ENCODE measurements at places on chromosomes 7 and 10.

DNA sequence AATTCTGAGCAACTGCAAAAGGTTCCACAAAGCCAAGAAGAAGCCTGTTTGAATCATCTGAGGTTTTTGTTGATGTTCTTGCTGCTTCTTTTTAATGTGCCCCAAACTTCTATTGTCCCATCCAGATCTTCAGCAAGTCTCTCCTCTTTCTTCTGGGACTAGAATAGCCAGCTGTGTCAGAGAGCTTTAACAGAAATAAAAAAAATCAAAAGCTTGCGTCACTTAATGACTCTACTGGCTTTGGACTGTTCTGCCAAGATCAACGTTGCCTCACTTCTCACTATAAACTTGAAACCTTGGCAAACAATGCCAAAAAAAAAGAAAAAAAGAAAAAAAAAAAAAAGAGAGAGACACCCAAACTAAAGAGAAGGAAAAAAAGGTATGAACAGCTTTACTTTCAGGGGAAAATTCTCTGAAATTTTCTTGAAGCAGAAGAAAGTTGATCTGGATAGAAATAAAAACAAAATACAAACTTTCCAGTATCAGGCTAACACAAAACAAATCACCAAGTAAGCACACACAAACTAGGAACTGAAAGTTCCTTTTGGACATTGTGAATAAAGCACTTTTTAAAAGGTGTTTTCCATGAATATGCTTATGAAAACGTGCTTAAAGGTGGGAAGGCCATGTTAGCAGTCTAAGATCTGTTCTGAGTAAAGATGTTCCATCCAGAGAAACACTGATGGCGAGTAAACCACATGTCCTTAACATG, 14.8 kb downstream of the USP54 start:
- no peak for DNase-seq
- H3K27ac ChIP-seq = peak overlapping the region; percentile 74
- no peak overlapping the region for H3K4me3 ChIP-seq
- no peaks in the 10 kb centered on the region for H3K4me1 ChIP-seq
- peaks cover 11% of the 10 kb centered on the region for H3K36me3 ChIP-seq
- no peaks in the 10 kb centered on the region for H3K27me3 ChIP-seq

- H3K27me3 ChIP-seq = no peaks in the 10 kb centered on the region
- no peak for DNase-seq
- no peak overlapping the region for H3K27ac ChIP-seq
- H3K4me3 ChIP-seq = no peak overlapping the region
- no peaks in the 10 kb centered on the region for H3K36me3 ChIP-seq
- H3K4me1 ChIP-seq = peaks cover 72% of the 10 kb centered on the region
Measured at GRCh38 chr10:77718957-77719356, 81.3 kb upstream of the KCNMA1 start.

DNA sequence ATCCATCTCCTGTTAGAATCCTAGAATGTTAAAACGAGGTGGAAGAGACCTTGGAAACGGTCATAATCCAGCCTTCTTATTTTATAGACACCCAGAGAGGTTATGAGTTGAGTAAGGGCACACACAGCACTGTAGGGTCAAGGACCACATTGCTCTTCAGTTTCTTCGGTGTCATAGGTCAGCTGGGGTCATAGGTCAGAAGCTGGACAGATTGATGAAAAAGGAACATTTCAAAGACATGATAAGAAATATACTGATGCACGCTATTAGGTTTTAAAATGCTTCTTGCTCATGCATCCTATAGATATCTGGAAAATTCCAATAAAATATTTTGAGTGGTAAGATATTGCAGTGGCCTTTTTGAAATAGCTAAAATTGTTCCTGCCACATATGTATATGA, 60.0 kb upstream of the BMS1 start:
- H3K36me3 ChIP-seq = no peaks in the 10 kb centered on the region
- no peak overlapping the region for H3K4me3 ChIP-seq
- DNase-seq = no peak
- no peaks in the 10 kb centered on the region for H3K4me1 ChIP-seq
- H3K27ac ChIP-seq = no peak overlapping the region

- H3K4me3 ChIP-seq = no peak overlapping the region
- H3K27me3 ChIP-seq = no peaks in the 10 kb centered on the region
- H3K4me1 ChIP-seq = no peaks in the 10 kb centered on the region
- no peaks in the 10 kb centered on the region for H3K36me3 ChIP-seq
Measured at GRCh38 chr7:119348491-119348890, 924.5 kb upstream of the KCND2 start.

DNA sequence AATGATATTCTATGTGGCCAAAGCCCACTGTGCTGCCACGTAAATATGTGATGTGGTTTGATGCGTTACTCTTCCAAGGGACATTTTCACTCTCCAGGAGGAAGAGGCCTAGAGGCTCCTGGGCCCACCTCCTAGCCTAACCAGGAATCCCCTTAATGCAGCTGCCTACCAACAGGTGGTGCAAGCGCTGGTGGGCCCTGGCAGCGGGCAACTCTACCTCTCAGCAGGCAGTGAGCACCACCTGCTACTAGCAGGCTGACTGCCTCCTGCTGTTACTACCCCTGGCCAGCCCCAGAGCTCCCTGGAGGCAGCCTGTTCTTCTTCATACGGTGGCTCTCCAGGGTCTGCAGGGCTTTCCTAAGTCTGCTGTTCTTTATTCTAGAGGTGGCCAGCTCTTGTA, 62.8 kb downstream of the CDH23 start:
- H3K36me3 ChIP-seq = no peaks in the 10 kb centered on the region
- H3K27me3 ChIP-seq = peaks cover 62% of the 10 kb centered on the region
- H3K4me3 ChIP-seq = no peak overlapping the region
- H3K27ac ChIP-seq = no peak overlapping the region
- DNase-seq = no peak

GRCh38 chr7:7909376-7909775, 59.2 kb upstream of the GLCCI1 start:
- no peaks in the 10 kb centered on the region for H3K36me3 ChIP-seq
- peaks cover 4% of the 10 kb centered on the region for H3K27me3 ChIP-seq
- H3K27ac ChIP-seq = no peak overlapping the region
- DNase-seq = no peak

- peaks cover 14% of the 10 kb centered on the region for H3K4me1 ChIP-seq
- no peak for DNase-seq
- no peak overlapping the region for H3K4me3 ChIP-seq
- H3K36me3 ChIP-seq = peaks cover 60% of the 10 kb centered on the region
- no peak overlapping the region for H3K27ac ChIP-seq
Measured at GRCh38 chr10:119133949-119134348, 30.0 kb downstream of the DENND10 start.

GRCh38 chr10:94361171-94361794, 1.5 kb downstream of the NOC3L start:
- H3K27me3 ChIP-seq = peaks cover 18% of the 10 kb centered on the region
- H3K36me3 ChIP-seq = peaks cover 49% of the 10 kb centered on the region
- DNase-seq = no peak
- no peak overlapping the region for H3K27ac ChIP-seq
- peak overlapping the region; percentile 98 for H3K4me3 ChIP-seq

GRCh38 chr10:47335906-47336305, 12.3 kb upstream of the RBP3 start:
- no peaks in the 10 kb centered on the region for H3K36me3 ChIP-seq
- peaks cover 5% of the 10 kb centered on the region for H3K4me1 ChIP-seq
- H3K27me3 ChIP-seq = peaks cover 32% of the 10 kb centered on the region
- no peak for DNase-seq
- no peak overlapping the region for H3K4me3 ChIP-seq

DNA sequence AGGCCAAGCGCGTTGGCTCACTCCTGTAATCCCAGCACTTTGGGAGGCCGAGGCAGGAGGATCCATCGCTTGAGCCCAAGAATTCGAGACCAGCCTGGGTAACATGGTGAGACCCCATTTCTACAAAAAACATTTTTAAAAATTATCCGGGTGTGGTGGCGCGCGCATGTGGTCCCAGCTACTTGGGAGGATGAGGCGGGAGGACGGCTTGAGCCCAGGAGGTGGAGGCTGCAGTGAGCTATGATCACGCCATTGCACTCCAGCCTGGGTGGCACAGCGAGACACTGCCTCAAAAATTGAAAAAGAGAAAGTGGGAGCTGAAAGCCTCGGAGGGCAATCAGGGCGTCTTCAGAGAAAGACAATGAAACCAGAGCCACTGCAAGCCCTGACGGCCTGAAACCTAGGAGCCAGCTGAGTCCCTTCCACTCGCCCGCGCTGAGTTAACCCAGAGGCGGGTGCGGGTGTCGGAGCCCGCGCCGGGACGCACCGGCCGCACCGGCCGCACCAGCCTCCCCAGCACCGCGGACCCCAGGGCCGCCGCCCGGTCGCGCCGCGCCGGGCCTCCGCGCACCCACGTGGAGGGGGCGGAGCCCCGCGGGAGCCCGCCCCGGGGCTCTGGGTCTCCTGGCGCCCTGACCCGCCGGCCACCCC, 22.4 kb downstream of the ZFAND2A start:
- peak overlapping the region; percentile 89 for H3K4me3 ChIP-seq
- H3K27me3 ChIP-seq = peaks cover 15% of the 10 kb centered on the region
- peak overlapping the region; percentile 66 for H3K27ac ChIP-seq
- no peak for DNase-seq

DNA sequence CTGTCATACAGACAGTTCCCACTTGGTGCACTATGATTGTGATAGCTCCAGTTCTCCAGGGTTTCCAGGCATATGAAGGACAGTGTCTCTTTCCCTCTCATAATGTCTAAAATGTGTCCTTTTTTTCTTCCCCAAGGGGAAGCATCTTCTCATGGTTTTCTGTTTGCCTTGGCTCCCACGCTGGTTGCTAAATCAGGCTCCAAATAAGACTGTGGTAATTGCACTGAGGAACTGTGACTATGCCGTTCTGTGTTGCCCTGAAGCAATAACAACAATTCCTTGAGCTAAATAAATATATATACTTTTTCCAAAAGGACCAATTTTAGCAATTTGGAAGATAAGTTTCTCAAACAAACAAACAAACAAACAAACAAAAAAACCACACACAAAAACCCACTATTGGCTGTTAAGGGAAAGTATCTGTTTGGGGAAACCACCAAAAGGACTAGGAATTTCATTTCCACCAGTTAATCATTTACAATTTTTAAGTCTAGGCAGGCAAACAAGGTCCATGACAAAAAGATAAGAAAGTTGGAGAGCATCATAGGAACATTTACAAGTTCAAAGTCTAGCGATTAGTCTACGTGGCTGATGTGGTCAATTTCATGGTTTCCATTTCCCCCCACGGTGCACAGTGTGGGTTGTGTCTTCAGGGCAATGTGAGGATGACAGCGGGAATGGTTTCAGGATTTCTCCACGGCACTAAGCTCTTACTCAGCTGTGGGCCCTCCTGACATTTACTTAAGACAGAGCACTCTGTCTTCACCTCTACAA, 62.4 kb downstream of the THNSL1 start:
- H3K4me1 ChIP-seq = peaks cover 26% of the 10 kb centered on the region
- H3K36me3 ChIP-seq = no peaks in the 10 kb centered on the region
- no peaks in the 10 kb centered on the region for H3K27me3 ChIP-seq
- H3K4me3 ChIP-seq = no peak overlapping the region
- DNase-seq = no peak
- no peak overlapping the region for H3K27ac ChIP-seq

DNA sequence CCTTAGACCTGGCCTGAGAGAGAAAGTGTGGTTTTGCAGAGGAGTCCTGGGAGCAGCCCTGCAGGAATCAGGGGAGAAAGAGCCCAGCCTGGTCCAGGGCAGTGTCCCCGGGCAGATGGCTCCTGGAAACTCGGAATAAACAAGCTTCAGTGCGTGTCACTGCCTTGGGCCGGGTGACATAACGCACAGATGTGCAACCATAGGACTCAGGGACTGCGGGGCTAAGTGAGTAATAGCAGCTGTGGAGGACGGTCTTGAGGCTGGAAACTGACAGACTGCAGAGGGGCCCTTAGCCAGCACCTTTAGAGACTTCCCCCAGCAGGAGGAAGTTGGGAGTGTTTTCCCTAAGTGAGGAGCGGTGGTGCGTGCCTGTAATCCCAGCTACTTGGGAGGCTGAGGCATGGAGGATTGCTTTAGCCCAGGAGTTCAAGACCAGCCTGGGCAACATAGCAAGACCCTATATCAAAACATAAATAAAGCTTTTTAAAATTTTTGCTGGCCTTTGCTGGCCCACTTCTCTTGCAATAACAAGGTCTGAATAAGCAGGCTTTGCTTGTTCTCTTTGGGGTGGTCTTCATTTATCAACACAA, 5.3 kb upstream of the CLIP2 start:
- H3K27me3 ChIP-seq = peaks cover 26% of the 10 kb centered on the region
- no peak overlapping the region for H3K4me3 ChIP-seq
- H3K27ac ChIP-seq = no peak overlapping the region
- H3K36me3 ChIP-seq = no peaks in the 10 kb centered on the region

DNA sequence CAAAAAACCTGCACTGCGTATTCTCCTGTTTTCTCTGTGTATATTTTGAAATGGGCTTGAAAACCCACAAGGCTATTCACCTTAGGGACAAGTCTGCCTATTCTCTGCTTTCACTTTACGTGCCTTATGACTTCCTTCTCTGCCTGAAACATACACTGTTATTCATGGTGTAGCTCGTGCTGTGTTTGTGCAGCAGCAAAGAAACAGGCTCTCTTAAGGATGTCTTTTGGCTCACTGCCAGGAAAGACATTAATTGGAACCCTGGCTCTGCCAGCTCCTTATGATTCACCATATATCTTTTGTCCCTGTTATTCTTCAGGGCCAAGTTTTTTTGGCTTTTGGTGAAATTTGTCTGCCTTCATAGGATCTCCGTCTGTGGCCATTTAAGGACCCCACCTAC, 92.4 kb downstream of the TMEM106B start:
- no peaks in the 10 kb centered on the region for H3K36me3 ChIP-seq
- no peaks in the 10 kb centered on the region for H3K4me1 ChIP-seq
- H3K27ac ChIP-seq = no peak overlapping the region
- H3K27me3 ChIP-seq = no peaks in the 10 kb centered on the region

Measured in nephron progenitor cell (in vitro differentiated cells).